ENCODE measurements at places on chromosomes 3 and 15.

GRCh38 chr3:71456156-71456555, 127.4 kb downstream of the FOXP1 start:
- DNase-seq, result peak; percentile 45

GRCh38 chr15:92452143-92452542, 58.5 kb downstream of the ST8SIA2 start:
- DNase-seq, result no peak

DNA sequence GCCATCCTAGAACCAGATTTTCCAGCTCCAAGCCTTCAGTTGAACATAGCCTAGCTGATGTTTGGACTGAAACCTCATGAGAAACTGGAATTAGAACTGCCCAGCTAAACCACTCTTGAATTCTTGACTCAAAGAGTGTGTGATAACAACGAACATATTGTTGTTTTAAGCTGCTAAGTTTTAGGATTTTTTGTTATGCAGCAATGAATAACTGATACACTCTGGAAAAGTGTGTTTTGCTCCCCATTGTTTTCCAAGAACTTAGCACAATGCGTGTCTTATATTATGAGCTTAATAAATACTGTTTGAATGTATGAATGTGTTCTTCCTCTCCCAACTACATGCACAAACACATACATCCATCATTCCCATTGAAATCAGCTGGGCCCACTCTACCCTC, 379.6 kb downstream of the EDEM1 start:
- no peak for DNase-seq

DNA sequence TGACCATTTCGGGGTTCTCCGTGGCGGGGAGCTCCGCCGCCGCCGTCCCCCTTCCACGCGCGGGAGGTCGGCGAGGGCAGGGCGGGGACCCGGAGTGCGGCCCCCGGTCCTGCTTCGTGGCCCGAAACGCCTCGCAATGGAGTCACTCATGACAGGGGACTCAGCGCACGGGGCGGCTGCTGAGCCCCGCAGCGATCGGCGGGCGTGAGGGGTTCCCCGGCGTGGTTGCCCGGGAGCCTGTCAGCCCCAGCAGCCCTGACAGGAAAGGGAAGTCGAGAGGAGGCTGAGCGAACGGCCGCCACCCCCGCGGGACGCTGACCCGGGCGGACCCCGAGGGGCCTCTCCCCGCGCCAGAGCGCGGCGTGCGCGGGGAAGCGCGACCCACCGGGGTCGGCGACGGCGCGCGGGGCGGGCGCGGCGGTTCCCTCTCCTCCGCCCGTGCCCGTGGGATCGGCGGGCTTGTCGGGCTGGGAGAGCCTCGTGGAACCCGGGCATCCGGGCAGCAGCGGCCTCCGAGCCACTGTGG, 564 bp upstream of the PIGZ start:
- DNase-seq, result peak; percentile 62

DNA sequence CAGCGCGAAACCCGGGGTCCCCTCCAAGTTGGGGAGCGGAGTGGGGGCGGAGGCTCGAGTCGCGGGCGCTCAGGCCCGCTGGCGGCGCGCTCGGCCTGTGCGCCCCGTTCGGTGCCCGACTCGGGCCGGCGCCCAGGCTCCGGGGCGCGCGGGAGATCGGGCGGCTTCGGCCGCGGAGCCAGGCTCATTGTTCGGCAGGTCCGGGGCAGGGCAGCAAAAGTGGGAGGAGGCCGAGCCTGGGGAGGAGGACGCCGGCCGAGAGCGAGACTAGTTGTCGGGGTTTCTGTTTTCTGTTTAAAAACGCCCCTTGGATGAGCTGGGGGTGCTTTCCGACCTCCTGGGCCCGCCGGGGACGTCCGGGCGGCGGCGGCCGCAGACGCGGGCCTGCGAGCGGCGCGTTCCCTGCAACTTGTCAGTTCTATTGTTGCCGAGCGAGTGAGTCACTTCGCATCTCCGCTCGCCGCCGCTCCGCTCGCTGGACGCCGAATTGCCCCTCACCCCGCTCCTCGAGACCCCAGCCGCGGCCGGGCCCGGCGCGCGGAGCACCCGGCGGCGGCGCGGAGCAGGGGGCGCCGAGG, 676 bp downstream of the TCF12 start:
- peak; percentile 56 for DNase-seq

DNA sequence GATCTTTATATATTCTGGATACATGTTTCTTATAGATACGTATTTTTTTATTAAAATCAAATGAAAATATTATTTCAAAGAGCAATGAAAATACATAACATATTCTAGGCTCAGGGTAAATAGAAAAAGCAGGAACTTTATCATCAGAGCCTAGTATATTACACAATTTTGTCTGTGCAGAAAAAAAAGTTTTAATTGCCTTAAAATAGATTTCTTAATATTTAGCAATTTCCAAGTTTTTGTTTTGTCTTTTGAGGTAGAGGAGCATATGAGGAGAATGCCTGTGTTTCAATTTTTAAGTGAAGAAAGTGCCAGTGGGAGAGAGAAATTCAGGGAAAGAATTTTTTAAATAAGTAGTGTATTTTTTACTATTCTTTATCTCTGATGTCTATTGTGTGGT, 10.5 kb downstream of the CAPN7 start:
- no peak for DNase-seq

- no peak for DNase-seq
Measured at GRCh38 chr3:31873254-31873820, 107.7 kb downstream of the OSBPL10 start.

GRCh38 chr3:100600181-100601042, 9.0 kb upstream of the ADGRG7 start:
- peak; percentile 44 for DNase-seq

DNA sequence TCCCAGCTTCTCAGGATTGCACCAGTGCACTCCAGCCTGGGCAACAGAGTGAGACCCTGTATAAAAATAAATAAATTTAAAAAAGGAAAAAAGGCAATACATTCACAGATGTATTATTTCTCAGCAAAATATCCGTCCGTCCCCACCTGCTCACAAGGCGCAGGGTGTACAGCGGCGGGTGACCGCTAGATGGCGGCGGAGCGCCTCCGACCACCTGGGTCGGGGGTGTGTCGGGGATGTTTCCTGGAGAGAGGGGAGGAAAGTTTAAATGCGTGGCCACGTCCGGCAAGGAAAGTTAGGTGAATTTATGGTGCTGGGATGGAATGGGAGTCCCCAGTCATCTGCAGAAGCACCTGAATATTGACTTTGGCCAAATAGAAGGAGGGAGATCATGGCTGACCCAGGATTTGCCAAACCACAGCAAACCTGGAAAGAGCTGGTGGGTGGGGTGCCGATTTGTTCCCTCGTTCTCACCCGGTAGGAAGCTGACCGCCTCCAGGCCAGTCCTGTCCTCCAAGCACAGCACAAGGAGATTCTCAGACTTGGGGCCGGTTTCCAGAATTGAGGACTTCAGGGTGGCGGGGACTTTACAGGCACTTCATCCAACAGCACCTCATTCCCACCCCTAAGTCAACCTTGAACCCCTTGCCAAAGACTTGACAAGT, 88.3 kb downstream of the TMEM266 start:
- DNase-seq, result peak; percentile 58

DNA sequence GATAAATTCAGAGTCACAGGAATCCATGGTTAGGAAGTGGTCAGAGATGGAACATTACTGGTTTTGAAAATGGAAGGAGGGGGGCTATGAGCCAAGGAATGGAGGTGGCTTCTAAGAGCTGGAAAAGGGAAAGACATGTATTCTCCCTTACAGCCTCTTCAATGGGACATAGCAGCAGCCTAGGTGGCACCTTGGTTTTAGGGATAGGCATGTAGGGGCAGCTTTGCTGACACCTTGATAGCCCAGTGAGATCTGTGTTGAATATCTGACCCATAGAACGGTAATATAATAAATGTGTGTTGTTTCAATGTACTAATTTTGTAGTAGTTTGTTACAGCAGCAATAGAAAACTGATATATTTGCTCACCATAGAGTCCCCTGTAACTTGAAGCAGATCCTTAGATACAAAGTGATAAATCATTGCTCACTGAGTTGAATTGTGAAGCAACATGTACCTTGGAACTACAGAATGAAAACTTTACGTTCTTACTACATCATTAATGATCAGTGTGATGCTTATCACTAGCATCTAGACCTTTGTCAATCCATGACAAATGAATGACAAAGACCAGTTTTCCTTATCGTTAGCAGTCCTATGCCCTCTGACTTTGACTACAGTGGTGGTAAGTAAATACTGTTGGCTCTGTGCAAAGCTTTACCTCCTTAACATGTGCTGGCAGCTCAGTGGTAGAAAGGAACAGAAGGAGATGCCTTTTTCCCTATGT, 53.8 kb downstream of the TMEM45A start:
- DNase-seq, result no peak

GRCh38 chr3:171028025-171028778, 1.7 kb upstream of the SLC2A2 start:
- peak; percentile 35 for DNase-seq

GRCh38 chr3:73084170-73084569, 22.7 kb downstream of the EBLN2 start:
- no peak for DNase-seq

GRCh38 chr15:71296315-71296679, 181.0 kb downstream of the THSD4 start:
- no peak for DNase-seq

DNA sequence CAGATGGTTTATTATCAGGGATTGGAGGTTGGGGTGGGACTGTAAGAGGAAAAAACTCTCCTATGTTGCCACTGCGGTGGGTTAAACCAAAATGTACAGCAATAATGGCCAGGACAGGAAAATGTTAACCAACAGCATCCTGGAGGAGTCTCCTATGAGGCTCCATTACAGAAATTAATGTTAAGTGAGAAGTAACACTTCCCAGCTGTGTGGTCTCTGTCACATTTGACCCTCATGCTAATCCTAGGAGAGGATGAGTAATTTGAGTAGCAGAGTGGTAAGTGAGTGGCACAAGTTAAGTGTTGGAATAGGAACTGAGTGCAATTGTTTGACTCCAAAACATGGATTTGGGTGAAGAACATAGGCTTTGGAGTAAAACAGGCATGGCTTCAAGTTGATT, 39.0 kb downstream of the ARHGEF3 start:
- no peak for DNase-seq

- no peak for DNase-seq
Measured at GRCh38 chr3:13972679-13973379, 93.0 kb upstream of the WNT7A start.

- no peak for DNase-seq
Measured at GRCh38 chr15:100030586-100031229, 297.5 kb upstream of the LYSMD4 start.

DNA sequence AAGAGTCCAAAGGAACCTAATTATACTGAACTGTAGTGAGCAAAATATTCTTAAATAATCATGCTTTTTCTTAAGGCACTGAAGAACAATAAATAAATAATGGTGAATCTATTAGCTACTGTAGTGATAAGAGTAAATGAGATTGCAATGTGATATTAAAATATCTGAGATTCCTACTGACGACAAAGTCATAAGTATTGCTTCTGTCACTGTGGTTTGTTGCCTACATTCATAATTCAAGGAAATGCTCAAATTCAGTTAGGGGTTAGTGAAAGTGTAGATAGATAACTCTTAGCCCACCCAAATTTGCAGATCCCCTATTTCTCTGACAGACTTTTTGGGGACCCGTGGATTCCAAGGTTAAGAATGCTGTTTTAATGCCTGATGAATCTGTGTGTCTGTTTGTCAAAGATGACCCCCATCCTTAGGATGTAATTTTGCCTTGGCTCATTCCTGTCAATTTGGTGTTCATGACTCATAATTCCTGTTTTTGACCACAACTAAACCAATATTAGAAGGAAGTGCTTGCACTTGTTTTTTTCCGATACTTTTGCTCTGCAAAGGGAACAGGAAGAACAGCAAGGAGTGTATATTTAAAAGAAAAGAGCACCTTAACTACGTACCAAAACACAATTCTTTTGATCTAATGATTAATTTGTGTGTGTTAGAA, 86.7 kb downstream of the MAGI1 start:
- DNase-seq, result no peak

GRCh38 chr15:76337059-76337695, 604 bp downstream of the ISL2 start:
- DNase-seq, result peak; percentile 24

DNA sequence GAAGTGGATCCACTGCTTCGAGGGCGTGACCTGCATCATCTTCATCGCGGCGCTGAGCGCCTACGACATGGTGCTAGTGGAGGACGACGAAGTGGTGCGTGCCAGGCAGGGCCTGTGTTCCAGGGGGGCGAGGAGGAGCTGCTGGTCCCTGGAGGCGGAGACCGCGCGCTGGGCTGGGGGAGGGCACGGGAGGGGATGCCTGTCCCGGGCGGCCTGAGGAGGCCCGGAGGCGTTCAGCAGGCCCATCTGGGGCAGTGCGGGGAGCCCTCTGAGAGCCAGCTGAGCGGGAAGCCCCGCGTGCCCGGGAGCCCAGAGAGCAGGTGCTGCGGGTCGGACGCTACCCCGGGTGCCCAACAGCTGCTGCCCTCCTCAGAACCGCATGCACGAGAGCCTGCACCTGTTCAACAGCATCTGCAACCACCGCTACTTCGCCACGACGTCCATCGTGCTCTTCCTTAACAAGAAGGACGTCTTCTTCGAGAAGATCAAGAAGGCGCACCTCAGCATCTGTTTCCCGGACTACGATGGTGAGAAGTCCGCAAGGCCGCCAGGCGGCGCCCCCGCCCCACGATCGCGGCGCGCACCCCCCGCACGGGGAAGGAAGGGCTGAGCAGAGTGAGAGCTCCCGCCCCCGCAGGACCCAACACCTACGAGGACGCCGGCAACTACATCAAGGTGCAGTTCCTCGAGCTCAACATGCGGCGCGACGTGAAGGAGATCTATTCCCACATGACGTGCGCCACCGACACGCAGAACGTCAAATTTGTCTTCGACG, 2.9 kb downstream of the GNAT1 start:
- peak; percentile 81 for DNase-seq

DNA sequence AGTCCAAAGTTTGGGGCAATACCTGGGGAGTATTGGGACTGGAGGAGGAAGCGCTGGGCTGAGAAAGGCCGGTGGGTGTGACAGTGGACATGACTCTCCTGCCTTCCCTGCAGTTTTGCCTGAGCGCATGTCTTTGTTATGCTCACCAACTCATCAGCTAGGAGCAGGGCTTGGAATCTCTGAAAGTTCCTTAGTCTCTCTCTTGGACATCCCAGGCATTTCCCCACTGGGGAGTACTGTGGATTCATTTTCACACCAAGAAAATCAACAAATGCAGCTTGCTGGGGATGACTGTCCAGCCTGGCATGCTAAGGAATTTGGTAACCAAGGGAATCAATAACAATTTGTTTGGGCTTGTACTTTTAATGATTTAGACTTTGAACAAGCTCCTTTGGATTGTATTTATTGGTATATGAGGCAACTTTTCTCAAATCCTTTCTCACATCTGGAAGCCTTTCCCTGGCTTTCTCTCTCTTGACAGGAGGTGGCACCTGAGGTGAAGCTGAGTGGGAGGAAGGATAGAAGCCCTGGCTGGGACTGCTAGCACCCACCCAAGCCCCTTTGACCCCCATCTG, 48.5 kb upstream of the CHST2 start:
- DNase-seq, result no peak

GRCh38 chr3:41188306-41188705, 11.0 kb upstream of the CTNNB1 start:
- no peak for DNase-seq

GRCh38 chr3:28081533-28081947, 159.9 kb upstream of the CMC1 start:
- no peak for DNase-seq

GRCh38 chr15:44427756-44428724, 611 bp downstream of the CTDSPL2 start:
- peak; percentile 39 for DNase-seq

Measured in hematopoietic multipotent progenitor cell treated with erythropoietin and hydrocortisone succinate and interleukin-3 and kit ligand, for 6 days (in vitro differentiated cells).